ENCODE measurements at places on chromosomes 7 and 10.
A peak's percentile ranks its signal among the peaks of the same experiment; 100 is the strongest.

DNA sequence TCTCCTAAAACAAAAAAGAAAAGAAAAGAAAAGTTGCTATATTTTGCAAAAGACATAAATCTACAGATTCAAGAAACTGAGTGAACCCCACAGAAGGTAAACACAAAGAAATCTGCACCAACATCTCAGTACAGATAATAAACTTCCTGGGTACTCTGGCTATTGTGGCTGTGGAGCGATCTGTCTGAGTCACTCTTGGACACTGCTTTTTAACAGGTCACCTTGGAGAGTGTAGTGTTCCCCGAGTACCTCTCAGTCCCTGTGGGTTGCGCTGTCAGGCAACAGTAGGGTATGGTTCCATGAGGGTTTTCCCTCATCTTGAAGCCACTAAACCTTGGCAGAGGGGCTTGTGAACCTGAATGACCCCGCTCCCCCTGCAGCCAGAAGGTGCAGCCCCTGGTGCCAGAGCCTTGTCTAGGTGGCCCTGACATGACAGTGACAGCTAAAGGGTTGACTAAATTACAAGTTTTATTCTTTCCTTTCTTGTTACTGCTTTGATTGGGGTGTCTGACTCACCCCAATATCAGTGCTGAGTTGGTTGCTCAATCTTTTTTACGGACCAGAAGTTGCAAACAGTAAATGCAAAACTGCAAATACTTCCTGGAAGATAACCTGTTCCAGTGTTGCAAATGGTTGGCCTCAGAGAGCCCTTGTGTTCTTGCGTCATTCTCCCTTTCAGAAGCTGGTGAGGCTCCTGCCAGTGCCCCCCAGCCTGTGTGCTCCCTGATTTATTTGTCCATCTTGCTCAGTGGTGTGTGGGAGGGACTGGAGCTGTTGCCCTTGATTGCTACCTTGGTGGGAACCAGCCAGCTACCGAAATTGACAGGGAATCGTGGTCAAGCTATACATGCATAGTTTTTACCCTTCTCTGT is 30.6 kb downstream of the POR start:
- no peak for DNase-seq

DNA sequence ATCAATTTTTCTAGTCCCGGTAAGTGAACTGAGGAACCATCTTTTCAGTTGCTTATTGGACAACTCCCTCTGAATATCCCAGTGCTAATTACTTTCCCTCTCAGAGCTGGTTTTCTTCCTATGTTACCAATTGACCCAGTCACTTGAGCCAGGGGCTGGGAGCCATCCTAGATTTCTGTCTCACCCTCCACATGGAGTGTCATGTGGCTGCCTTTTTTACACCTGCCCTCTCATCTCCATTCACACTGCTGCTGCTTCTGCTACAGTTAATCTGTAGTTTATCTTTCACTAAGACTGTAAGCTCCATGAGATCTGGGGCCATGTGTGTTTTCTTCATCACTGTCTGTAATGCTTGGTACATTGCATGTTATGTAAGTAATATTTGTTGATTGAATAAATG is 35.8 kb downstream of the VCL start:
- DNase-seq = no peak

- DNase-seq = no peak
Observed at GRCh38 chr10:127148066-127148932, 48.1 kb downstream of the INSYN2A start.

GRCh38 chr10:105950410-105950809 is 1214.1 kb downstream of the SORCS1 start:
- DNase-seq = peak; percentile 61

DNA sequence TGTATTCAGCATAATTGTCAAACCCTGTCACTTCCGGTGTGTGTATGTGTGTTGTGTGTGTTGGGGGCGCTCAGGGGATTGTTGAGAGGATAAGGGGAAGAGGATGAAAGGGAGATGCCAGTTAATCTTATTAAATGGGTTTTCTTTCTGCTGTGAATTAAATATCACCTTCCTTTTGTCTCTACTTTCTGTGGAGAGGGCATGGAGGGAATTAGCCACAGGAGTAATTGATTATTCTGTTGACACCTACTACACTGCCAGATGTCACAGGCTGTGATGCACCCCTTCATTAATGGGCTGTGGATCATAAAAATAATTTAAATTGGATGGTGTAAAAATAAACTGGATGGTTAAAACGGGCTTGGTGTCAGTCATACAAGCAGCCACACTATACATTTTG is 311.9 kb downstream of the MDFIC start:
- no peak for DNase-seq

- DNase-seq = no peak
Observed at GRCh38 chr10:78424723-78425122, 391.1 kb downstream of the RPS24 start.

- DNase-seq = no peak
Observed at GRCh38 chr10:113118882-113119281, 168.8 kb downstream of the TCF7L2 start.

- DNase-seq = no peak
Observed at GRCh38 chr7:7739204-7740036, 21.0 kb upstream of the RPA3 start.

DNA sequence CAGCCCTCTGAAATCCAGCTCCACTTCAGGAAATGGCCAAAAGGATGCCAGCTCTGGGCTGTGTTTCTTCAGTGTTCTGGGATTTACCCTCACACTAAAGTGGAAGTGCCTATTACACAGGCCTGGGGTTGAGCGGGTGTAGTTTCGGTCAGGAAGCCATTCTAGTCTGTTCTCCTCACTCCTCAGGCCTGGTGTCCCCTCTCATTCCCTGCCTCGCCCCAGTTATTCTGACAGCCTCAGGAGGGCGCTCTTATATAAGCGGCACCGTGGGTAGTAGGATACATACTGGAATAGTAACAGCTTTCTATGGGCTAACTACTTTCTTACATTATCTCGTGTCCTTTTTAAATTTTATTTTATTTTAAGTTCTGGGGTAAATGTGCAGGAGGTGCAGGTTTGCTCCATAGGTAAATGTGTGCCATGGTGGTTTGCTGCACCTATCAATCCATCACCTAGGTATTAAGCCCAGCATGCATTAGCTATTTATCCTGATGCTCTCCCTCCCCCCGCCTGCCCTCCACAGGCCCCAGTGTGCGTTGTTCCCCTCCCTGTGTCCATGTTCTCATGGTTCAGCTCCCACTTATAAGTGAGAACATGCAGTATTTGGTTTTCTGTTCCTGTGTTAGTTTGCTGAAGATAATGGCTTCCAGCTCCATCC is 12.2 kb upstream of the LGI1 start:
- DNase-seq = peak; percentile 75

All from islet precursor cell (in vitro differentiated cells).